ENCODE measurements at places on chromosomes 7 and 10.

- no peak for DNase-seq
Observed at GRCh38 chr7:69775231-69775771, 177.0 kb downstream of the AUTS2 start.

DNA sequence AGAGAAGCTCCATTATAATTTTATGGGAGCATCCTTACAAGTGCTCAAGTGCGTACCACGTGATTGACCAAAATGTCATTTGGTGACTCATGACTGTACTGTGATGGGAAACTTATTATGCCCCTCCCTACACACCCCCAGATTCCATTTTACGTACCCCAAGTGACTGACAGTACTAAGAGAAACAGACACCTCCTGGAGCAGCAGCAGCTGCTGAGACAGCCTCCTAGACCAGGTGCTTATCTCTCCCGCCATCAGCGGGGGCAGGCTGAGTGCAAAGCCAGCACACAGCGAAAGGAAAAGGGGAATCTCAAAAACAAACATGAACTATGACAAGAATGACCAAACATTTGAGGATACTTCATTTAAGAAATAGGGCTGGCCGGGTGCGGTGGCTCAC is 4.2 kb upstream of the ADAM12 start:
- no peak for DNase-seq

DNA sequence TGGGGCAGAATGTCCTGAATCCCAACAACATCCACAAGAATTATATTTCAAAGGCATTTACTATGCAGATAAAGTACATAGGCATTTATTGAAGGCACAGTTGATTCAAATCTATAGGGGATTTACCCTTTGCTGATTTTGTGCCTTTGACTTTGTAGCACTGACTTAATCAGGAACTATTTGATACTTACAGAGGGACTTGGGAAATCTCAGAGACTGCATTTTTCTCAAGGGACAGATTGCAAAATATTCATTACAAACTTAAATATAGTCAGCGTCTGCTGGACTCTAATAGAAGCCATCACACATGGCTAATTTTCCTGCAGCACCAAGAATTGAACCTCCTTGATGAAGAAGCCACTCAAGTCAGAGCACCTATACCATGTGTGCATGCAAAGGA is 44.9 kb downstream of the FAS start:
- DNase-seq: no peak

DNA sequence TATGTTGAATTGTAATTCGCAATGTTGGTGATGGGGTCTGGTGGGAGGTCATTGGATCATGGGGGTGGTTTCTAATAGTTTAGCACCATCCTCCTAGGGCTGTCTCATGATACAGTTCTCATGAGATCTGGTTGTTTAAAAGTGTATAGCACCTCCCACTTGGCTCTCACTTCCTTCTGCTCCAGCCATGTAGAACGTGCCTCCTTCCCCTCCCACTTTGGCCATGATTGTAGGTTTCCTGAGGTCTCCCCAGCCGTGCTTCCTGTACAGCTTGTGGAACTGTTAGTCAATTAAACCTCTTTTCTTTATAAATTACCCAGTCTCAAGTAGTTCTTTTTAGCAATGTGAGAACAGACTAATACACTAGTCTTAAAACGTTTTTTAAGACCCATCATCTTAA is 15.6 kb upstream of the HECW1 start:
- no peak for DNase-seq

- DNase-seq: no peak
Observed at GRCh38 chr10:133179128-133179520, 19.1 kb downstream of the KNDC1 start.

DNA sequence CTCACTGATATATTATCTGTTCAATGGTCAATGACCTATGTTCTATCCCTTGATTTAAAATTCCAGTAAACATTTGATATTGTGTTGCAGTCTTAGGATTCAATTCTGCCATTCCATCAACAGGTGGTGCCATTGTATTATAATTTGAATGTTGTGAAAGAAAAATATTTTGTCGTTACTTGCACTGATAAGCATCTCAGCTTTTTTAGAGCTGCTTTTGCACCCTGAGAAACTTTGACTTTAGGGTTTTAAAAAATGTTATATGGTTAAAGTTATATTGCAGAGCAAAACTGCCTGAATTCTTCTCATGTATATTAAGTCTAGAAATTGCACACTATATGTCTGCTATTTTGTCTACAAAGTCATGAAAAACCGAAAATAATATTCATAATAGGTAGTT is 18.8 kb upstream of the MINDY3 start:
- no peak for DNase-seq
